ENCODE measurements at places on chromosomes 11 and 22.
A peak's percentile ranks its signal among the peaks of the same experiment; 100 is the strongest.

- no peak for DNase-seq
Measured at GRCh38 chr11:130427581-130428315, 661 bp downstream of the ADAMTS8 start.

DNA sequence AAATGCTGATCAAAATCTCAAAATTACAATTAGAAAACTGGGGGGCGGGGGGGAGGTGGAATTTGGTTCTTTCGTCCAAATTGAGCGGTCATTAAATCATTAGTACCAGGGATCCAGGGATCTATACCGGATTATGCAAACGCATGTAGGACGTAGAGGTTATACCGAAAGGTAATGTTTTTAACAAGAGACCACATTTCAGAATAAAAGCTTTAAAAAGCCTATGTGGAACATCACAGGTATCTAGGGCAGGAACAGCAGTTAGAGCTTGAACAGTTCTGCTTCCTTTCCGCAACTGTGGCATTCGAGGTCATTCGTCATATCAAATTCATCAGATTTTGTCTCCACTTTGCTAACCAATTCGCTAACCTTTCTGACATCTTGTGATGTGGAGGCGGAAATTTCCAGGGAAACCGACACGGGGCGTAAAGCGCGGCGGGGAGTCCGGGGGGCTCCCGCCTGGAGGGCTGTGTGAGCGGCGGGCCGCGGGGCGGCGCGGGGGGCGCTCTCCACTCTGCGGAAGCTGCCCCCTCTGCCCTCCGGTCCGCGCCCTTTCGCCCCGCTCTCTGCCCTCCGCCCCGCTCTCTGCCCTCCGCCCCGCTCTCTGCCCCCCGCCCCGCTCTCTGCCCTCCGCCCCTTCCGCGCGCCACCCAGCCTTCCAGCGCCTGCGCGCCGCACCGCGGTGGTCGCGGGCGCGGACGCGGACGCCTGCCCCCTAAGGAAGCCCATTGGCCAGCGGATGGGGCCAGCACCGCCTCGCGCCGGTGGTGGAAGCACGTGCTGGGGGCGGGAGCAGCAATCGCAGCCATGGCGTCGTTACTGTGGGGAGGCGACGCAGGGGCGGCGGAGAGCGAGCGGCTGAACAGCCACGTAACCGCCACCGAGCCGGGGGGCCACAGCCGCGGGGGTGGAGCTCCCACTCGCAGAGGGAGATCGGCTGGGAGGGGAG is at the start of gene DDX25:
Gene DDX25 (plus strand): TSS at position 798 of the 949 bp plus-strand sequence. CDS start 10 bp downstream, at position 808.
- peak; percentile 69 for DNase-seq

DNA sequence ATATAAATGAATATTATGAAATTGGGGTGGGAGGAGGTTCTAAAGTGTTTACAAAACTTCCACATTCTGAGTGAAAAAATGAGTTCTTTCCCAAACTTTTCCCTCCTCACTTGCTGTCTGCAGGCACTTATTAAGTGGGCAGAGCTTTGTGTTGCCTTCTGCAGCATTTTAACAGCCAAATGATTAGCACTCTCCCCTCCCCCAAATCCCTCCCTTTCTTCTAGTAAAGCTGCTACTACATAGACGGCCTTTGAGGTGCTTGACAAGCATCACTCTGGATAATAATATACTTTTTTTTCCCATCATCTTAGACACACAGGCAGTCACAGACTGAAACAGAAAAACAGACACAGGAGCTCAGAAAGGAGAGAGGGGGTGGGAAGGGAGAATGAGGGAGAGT is 493.5 kb downstream of the DLG2 start:
- DNase-seq: no peak

DNA sequence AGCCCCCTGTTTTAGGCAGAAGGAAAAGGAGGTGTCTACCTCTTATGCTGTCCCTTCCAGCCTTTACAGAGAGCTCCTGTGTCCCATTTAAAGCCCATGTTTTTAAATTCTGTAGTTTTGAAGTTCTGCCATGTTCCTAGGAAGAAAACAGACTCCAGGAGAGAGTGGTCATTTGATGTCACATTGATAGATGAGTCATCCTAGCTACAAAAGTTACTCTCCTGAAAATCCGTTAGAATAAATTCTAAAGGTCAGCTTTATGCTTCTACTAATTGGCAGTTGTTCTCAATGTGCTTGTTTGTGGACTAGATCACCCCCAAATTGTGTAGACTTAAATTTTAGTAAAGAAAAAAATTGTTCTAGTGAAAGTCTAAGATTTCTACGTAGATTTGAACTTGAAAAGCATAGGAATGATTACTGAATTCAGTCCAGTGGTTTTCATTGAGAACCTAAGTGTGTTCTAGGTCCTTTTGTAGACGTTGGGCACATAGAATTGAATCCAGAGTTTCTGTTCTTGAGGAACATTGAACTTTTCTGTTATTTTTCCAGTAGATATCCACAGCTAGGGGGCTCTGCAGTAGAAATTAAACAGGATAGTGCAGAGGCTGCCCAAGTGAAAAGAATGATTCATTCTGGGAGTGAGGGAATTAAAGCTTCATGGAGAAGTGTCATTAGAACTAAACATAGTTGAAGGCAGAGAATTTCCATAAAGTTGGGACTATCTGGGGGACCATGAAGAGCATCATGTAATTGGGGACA is 140.6 kb upstream of the RASSF10 start:
- no peak for DNase-seq

Data from activated effector memory CD4-positive, alpha-beta T cell treated with anti-CD3 and anti-CD28 coated beads, Interleukin-2, amount 50 U/mL, for 16 hours (primary cell).